Activated T-helper 9 cell treated with anti-CD3 and anti-CD28 coated beads, Interleukin-2, amount 50 U/mL, for 16 hours (primary cell): ENCODE measurements at places on chromosomes 3 and 15.

DNA sequence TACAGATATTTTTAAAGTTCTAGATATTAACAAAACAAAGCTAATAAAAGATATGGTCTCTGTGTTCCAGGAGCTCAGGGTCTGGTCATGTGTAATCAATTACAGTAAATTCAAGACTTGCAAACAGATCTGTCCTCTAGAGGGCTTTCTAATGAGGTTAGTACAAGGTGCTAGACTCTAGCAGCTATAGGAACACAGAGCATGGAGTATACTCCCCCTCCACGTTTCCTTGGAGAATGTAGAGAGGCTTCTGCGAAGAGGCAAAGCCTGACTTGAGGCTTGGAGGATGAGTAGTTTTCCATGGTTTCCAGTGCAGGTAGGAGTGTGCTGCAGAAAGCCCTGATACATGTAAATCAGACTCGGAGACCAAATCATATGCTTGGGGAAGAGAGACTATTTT, 32.7 kb upstream of the DLG1 start:
- no peak for DNase-seq

DNA sequence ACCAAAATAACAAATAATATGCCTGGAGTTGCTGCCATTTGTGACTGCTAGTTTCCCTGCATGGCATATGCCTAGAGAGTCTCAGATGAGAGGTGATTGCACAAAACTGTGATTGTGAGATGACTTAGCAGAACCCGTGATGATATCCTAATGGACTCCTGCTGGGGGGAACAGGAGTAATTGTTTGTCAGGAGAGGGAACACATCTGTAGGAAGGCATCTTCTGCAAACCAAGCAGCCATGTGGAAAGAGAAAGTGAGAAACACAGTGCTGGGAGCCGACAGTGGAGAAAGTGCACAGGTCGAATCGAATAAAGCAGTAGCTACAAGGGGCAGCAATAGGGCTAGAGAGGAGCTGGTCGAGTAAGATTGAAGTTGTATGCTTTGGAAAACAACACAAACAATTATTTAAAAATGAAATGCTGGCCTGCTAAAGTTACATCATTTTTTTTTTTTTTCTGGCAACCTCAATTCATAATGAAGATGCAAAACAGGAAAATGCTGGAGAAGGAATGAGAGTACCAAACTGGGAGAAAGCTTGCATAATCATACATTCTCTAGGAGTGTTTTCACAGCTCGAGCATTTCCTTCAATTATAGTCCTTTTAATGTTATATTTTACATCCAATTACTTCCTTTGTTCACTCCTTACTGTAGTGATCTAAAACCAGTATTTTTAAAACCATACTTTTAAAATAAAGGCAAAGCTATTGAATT, 494.2 kb upstream of the AGTR1 start:
- no peak for DNase-seq

- no peak for DNase-seq
Measured at GRCh38 chr3:10357592-10358308, 36.8 kb upstream of the SEC13 start.

GRCh38 chr3:191414286-191414685, 46.7 kb upstream of the PYDC2 start:
- DNase-seq, result no peak

GRCh38 chr3:131314318-131314717, 67.3 kb upstream of the NUDT16 start:
- DNase-seq, result no peak

GRCh38 chr3:111714305-111714704, 119.2 kb upstream of the ZBED2 start:
- no peak for DNase-seq

DNA sequence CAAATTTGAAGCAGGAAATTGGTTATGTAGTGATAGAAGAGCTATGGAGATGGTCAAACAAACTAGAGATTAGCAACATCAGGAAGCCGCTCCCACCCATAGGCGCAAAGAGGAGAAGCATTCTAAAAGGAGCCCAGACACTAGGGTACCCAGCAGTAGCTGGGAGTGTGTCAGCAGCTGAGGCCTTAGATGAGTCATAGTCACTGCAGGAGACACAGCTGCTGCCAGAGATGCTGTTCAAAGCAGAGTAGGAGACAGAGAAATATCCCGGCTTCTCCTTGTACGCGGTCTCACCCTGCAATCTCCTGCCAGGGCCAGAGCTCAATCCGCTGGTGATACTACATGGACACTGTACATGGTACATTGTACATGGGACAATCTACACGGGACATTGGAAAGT, 61.9 kb downstream of the VGLL3 start:
- no peak for DNase-seq

DNA sequence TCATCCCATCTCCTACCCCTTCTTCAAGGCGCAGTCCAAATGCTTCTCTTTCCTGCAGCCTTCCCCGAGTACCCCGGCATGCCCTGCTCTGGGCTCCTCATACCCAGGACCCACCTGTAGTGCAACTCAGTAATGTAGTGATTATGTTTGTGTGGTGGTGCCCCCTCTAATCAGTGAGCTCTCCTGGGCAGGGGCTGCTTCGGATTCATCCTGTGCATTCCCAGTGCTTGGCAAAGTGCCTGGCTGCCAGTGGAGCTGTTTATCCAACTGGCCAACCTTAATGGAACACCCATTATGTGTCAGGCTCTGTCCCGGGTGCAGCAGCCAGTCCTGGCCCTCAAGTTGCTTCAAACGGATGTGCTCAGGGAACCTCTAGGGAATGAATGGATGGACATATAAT, 174.4 kb upstream of the LINGO1 start:
- no peak for DNase-seq

- DNase-seq, result no peak
Measured at GRCh38 chr3:171838218-171838720, 4.9 kb upstream of the TMEM212 start.

DNA sequence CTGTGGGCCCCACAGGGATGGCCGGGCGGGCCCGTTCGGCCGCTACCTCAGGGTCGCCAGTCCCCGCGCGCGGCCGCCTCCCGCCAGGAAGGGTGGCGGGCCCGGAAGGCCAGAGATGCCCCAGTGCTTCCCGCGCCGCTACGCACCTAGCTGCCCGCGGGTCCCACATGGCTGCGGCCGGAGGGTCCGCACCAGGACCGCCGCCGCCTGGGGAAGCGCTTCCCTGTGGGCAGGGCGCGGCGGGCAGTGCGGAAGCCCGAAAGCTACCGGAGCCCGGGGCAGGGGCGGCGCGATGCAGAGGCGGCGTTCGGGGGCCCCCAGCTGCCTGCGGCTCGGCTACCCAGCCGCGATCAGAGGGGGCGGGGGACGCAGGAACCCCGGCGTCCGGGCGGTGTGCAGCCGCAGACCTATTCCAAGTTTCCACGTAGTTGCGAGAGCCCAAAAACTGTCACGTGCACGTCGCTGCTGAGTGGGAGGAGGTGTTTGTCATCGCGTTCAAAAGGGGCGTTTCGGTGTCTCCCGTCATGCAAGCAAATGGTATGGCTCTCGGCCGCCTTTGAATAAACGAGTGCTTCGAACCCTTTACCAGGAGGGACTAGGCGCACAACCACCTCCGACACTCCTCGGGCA, at the start of gene TRANK1:
Gene TRANK1, minus strand, starts transcription at position 414 of the 630 bp plus-strand sequence. Its CDS starts 245 bp downstream, at position 169.
- peak; percentile 76 for DNase-seq

- DNase-seq, result no peak
Measured at GRCh38 chr3:16474216-16474615, 39.3 kb downstream of the RFTN1 start.

- DNase-seq, result no peak
Measured at GRCh38 chr15:93362821-93363220, 273.8 kb upstream of the RGMA start.

GRCh38 chr15:87669846-87670245, 586.7 kb downstream of the NTRK3 start:
- DNase-seq, result no peak

DNA sequence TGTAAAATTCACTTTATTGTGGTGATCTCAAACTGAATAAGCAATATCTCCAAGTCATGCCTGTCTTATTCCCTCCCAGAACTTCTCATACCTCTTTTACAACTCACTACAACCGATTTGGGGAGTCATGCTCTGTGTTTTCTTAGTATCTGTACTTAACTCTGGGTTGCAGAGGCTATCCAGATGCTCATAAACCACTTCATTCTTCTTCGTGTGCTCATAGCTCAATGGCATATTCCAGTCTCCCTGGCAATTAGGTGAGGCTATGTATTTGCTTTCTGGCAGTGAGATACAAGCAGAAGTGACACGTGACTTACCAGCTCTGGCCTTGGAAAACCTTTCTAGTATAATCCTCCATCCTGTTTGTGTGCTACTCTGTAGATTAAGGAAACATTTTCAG, 360.9 kb downstream of the ZNF385D start:
- DNase-seq, result no peak

GRCh38 chr3:186374376-186374775, 12.3 kb upstream of the DGKG start:
- DNase-seq, result no peak

GRCh38 chr3:32392536-32393302, 1.1 kb downstream of the CMTM7 start:
- no peak for DNase-seq

DNA sequence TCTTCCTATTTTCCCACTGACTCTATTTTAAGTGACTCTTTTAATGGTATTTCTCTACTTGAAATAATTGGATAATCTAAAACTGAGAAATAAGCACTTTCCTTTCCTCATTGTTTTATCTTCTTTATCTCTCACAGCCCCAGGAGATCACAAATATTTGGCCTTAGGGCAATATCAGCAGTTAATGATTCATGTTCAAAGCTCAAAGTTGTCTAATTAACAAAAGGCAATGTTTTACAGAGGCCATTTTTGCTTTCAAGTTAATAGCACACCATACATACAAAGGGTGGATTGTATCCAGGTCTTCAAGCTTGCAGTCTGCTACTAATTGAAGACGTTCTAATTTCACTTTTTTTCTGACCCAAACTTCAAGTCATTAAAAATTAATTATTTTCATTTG, 120.1 kb downstream of the LRRN1 start:
- DNase-seq, result no peak

GRCh38 chr3:29447946-29448627, 167.2 kb downstream of the RBMS3 start:
- no peak for DNase-seq

GRCh38 chr3:123713211-123713610, 128.4 kb upstream of the HACD2 start:
- no peak for DNase-seq

DNA sequence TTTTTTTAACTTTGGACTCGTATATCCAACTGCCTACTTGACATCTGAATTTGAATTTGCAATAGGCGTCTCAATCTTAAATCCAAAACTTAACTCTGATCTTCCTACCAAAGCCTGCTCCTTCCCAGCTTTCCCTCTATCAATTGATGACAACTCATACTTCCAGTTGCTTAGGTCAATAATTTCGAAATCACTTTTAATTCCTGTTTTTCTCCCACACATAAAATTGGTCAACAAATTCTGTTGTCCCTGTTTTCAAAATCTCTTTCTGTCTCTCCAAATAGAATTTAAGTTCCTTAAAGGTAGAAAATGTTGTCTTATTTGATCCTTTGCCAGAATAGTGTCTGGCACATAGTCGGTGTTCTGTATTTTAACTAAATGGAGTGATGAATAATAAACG, 332.4 kb downstream of the SATB1 start:
- DNase-seq, result no peak

GRCh38 chr15:62344806-62345539, 179.9 kb upstream of the C2CD4B start:
- DNase-seq, result peak; percentile 23

DNA sequence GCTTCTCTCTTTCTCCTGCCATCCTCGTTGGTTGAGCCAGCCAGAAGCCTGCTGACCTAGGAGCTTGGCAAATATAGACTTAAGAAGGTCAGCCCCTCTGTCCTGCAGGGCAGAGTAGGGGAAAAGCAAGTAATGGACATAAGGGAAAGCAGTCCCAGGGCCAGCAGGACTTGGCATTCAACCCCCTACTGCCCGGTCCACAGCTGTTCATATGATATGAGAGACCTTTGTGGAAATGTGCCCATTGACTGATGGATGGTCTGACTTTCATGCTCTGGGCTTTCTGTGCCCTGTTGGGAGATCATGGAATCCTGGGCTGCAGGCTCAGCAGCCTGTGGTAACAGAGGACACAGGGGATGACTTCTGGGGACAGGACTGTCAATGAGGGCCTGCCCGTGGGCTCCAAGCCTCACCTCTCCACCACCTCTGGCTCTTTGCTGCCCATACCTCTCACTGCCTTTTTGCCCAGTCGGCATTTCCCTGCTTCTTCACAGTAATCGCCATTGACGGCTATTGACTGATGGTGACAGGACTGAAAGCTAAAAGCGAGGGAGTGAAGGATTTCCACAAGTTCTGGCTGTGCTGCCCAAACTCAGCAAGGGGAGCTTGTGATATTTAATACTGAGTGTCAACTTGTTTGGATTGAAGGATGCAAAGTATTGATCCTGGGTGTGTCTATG, 60.0 kb upstream of the NMNAT3 start:
- no peak for DNase-seq

GRCh38 chr3:163018664-163019063, 1522.1 kb downstream of the OTOL1 start:
- DNase-seq, result no peak

- DNase-seq, result no peak
Measured at GRCh38 chr3:131053043-131053859, 26.6 kb downstream of the NEK11 start.

DNA sequence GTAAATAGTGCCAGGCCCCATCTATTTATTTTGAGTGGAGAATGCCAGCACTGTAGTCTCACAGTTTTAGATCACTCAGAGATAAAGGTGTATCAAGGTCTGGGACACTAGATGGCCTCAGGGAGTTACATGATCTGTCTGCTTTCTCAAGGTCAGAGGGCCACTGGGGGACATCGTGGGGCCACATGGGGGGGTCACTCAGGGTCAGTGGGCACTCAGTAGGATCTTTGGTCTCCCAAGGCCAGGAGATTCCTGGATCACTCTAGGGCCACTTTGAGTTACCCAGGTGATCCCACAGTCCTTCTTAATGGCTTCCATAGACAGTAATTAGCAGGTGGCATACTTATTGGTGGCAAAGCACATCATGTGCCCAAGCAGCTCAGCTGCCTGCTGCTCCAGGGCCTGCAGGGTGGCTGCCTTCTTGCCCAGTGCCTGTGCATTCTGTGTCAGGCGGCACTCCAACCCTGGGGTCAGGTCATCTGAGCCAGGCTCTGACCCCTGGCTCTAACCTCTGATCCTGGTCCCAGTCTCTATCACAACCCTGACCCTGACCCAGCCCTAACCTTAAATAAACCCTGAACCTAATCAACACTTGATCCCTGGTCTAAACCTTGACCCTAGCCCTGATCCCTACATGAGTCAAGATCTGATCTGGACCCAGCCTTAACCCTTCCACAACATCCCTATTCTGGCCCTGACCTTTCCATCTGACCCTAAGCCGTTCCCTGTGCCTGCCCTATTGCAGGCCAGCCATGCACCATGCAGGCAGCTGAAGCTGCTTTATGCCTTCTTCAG, 1.8 kb upstream of the LAMB2 start:
- DNase-seq, result no peak

DNA sequence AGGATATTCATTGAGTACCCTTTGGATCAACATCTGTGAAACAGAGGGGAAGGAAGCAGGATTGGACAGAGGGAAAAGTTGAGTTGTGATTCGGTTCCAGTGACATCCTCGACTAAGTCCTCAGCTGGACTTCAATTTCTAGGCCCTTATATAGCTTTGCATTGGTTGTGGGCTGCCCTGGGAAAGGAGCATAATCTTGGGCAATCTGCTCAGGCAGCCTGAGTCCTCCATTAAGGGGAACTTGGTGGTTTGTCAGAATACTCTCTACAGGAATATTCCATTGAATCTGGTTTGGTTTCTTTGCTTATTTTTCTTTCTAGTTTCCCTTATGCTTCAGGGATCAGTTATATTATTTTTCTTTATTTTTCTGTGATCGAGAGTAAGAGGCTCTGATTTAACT, 94.1 kb downstream of the TCF12 start:
- no peak for DNase-seq

- DNase-seq, result no peak
Measured at GRCh38 chr3:17656264-17656663, 86.2 kb downstream of the TBC1D5 start.

- DNase-seq, result no peak
Measured at GRCh38 chr3:194035406-194036138, 100.4 kb upstream of the HES1 start.
